ENCODE measurements at places on chromosomes 11 and 22.

DNA sequence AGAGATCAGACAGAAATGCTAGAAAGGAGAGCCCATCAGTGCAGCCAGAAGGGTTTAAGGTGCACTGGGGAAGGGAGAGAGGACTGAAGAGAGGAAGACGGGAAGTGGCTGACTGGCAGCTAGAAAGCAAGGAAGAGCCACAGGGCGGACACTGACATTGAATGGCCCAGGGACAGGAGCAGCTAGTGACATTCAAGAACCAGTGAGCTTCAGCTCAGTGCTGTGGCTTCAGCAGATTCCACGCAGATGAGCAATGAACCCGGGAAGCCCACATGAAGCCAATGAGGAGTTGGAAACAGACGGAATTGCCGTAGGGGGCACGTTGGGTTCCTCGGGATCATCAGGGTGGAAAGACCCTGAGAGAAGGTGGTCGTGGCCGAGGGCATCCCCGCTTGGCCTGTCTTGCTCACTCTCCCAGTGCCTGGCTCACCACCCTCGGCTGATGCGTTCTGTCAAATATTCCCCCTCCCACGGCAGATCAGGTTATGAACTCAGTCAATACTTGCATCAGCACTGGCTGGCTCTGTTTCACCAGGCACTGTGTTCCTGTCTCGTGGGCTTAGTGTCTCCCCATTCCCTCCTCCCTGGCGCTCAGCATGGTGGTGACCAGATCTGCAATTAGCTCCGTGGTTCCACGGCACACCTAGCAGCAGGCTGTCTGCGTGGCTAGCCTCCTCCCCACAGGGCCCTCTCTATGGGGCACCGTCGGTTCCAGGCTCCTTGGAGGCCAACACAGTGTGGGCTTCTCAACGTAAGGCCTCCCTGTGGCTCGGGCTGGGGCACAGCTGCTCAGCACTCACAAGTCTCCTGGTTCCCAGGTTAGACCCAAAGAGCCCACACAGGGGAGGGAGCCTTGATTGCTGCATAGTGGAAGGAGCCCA is 145.5 kb downstream of the TRIM29 start:
- DNase-seq: no peak
- no peaks in the 10 kb centered on the region for H3K27me3 ChIP-seq
- H3K4me1 ChIP-seq: peaks cover 69% of the 10 kb centered on the region
- H3K27ac ChIP-seq: no peak overlapping the region

- H3K36me3 ChIP-seq: no peaks in the 10 kb centered on the region
- no peak for DNase-seq
- H3K27me3 ChIP-seq: peaks cover 59% of the 10 kb centered on the region
- H3K4me1 ChIP-seq: peaks cover 44% of the 10 kb centered on the region
- H3K4me3 ChIP-seq: no peak overlapping the region
These were observed 3.3 kb downstream of the TMEM121B start for GRCh38 chr22:17117890-17118289.

GRCh38 chr11:76186776-76187279 is 19.5 kb downstream of the WNT11 start:
- DNase-seq: no peak
- no peaks in the 10 kb centered on the region for H3K4me1 ChIP-seq
- peak overlapping the region; percentile 21 for H3K27ac ChIP-seq
- H3K27me3 ChIP-seq: no peaks in the 10 kb centered on the region
- H3K36me3 ChIP-seq: no peaks in the 10 kb centered on the region

- H3K4me3 ChIP-seq: no peak overlapping the region
- H3K27me3 ChIP-seq: no peaks in the 10 kb centered on the region
- H3K4me1 ChIP-seq: no peaks in the 10 kb centered on the region
- no peaks in the 10 kb centered on the region for H3K36me3 ChIP-seq
- no peak overlapping the region for H3K27ac ChIP-seq
These were observed 60.3 kb downstream of the IRAG1 start for GRCh38 chr11:10633261-10633660.

GRCh38 chr11:35671396-35672127 is 9.0 kb downstream of the TRIM44 start:
- no peak for DNase-seq
- no peaks in the 10 kb centered on the region for H3K27me3 ChIP-seq
- peaks cover 5% of the 10 kb centered on the region for H3K36me3 ChIP-seq
- H3K4me1 ChIP-seq: peaks cover 10% of the 10 kb centered on the region
- H3K27ac ChIP-seq: no peak overlapping the region
- H3K4me3 ChIP-seq: no peak overlapping the region

DNA sequence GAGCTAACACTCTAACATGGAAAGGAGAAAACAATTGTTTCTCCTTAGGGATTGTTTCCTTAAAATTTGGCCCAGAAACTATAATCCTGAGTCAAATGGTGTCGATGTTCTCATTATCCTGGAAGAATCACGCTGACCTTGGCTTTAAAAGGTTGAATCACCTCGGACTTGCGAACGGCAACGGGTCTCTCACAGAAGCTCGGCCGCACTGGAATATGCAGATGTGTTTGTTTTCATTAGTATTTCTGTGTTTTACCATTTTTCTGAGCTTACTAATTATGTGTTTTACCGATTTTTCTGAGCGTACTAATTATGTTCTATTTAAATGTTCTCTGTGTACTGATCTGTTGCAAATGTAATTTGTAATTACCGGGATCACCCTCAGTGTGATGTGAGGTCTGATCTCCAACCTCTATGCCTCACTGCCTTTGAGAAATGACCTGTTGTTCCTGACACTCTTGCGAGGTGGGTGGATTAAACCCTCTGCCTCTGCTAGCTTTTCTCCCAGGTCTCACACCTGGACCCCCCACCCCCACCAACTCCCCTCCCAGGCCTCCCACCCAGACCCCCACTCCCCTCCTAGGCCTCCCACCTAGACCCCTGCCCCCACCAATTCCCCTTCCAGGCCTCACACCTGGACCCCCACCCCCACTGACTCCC is 38.3 kb upstream of the BRSK2 start:
- no peak for DNase-seq
- H3K27ac ChIP-seq: no peak overlapping the region
- H3K36me3 ChIP-seq: no peaks in the 10 kb centered on the region
- no peak overlapping the region for H3K4me3 ChIP-seq
- no peaks in the 10 kb centered on the region for H3K4me1 ChIP-seq

- H3K4me1 ChIP-seq: peaks cover 26% of the 10 kb centered on the region
- H3K27me3 ChIP-seq: no peaks in the 10 kb centered on the region
- DNase-seq: no peak
- H3K36me3 ChIP-seq: no peaks in the 10 kb centered on the region
- H3K4me3 ChIP-seq: no peak overlapping the region
These were observed 965 bp upstream of the PAMR1 start for GRCh38 chr11:35526370-35526792.
